NCI-H2171 treated with DMSO at 0.1 percent for 48 hours (cell line): ENCODE measurements at places on chromosomes 7 and 10.

GRCh38 chr7:143511593-143512047, 33.9 kb downstream of the TAS2R41 start:
- DNase-seq, result no peak

DNA sequence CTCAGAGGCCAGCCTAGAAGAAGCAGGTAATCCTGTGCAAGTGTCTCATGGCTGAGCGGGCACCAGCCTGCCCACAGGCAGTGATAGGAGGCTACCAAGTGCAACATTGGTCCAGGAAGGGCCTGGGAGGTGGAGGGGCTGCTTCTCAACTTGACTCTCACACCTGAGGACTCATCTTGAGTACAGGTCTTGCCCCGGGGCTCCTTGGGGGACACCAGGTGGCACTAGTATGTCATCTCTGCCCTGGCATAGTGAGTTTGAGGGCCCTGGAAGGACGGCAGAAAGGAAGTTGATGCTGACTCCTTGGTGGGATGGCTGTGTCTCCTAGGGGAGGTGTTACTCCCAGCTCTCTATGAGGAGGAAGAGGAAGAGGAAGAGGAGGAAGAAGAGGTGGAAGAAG, 2.3 kb downstream of the CCDC136 start:
- no peak for DNase-seq

GRCh38 chr10:37856881-37857286, 526 bp downstream of the ZNF248 start:
- peak; percentile 8 for DNase-seq

DNA sequence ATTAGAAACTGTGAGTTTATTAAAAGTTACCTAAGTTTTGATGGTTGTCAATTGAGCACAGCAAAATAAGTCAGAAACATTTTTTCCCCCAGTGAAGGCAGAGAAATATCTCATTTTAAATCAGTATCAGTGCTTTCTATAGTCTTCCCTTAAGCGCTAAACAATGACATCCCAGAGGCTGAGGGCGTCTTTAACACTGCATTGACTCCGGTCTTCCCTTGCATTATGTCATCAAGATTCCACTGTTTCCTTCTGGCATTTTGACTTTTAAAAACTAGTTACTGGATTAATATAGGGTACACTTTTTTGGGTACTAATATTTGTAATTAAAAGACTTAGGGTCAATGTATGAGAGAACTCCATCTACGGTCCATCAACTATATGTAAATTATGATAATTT, 3.9 kb downstream of the GLUD1 start:
- no peak for DNase-seq

DNA sequence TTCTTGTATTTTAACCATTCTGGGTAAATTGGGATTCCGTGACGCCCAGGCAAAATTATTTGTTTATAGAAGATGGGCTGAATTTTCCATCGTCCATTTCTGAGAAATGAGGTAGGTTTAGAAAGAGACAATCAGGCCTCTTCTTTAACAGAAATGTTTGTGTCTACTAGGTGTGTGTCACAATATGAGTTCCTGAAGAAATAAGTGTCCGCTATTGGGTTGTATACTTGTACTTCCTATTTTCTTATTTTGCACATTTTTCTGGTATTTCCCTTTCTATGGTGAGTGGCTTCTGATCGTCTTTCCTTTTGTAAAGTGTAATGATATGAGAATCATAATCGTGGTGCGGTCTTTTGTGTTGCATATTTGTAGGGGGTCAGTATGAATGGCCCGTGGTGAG, 83.9 kb downstream of the TCF7L2 start:
- no peak for DNase-seq
